ENCODE measurements at places on chromosomes 12 and 14. TPM values are rescaled to one million over a fixed set of nuclear protein-coding genes. Genes with fewer than 3 reads are reported as not detected.

The RPS6KA5 gene
- total RNA-seq = 3.4 TPM

The HSP90B1 gene
- total RNA-seq = 682 TPM

The RFX4 gene
- not detected for total RNA-seq

The P2RX4 gene
- total RNA-seq = 21.1 TPM

The GNPNAT1 gene
- 30.2 TPM for total RNA-seq

The RTRAF gene
- total RNA-seq = 185 TPM

The TROAP gene
- 8.0 TPM for total RNA-seq

The IL23A gene
- total RNA-seq = not detected

GRCh38 chr12:86122846-86123468 is 133.2 kb downstream of the MGAT4C start:
- H3K27ac ChIP-seq = no peak overlapping the region
- no peaks in the 10 kb centered on the region for H3K4me1 ChIP-seq
- no peak for DNase-seq
- no peaks in the 10 kb centered on the region for H3K36me3 ChIP-seq
- no peak overlapping the region for H3K4me3 ChIP-seq

- no peaks in the 10 kb centered on the region for H3K36me3 ChIP-seq
- no peaks in the 10 kb centered on the region for H3K27me3 ChIP-seq
- H3K4me1 ChIP-seq = peaks cover 29% of the 10 kb centered on the region
- DNase-seq = no peak
These were observed 180.5 kb upstream of the HMGA2 start for GRCh38 chr12:65643595-65644386.

- H3K27ac ChIP-seq = no peak overlapping the region
- DNase-seq = no peak
- H3K27me3 ChIP-seq = peaks cover 29% of the 10 kb centered on the region
- H3K4me3 ChIP-seq = no peak overlapping the region
- no peaks in the 10 kb centered on the region for H3K4me1 ChIP-seq
- no peaks in the 10 kb centered on the region for H3K36me3 ChIP-seq
These were observed 19.1 kb upstream of the DCP1B start for GRCh38 chr12:2023365-2023764.

DNA sequence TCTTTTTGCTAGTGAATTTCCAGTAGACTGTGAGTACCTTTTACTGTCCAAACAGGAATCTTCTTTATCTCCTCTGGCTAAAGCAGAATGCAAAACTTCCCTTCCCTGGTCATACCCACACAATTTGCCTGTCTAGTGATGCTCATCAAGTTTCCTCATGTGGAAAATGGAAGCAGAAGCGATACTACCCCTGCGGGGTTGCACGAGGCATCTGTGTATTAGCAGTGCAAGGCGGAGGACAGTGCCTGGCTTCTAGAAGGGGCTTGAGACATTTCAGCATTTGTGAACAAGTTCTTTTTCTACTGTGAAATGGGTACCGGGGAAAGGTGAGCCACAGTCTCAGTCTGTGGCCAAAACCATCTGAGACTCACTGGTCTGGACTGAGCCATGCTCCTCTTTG is 340.9 kb downstream of the AACS start:
- DNase-seq = no peak
- no peaks in the 10 kb centered on the region for H3K36me3 ChIP-seq
- no peak overlapping the region for H3K27ac ChIP-seq
- no peaks in the 10 kb centered on the region for H3K27me3 ChIP-seq

GRCh38 chr12:32039347-32039746 is 67.3 kb upstream of the BICD1 start:
- H3K4me3 ChIP-seq = no peak overlapping the region
- no peaks in the 10 kb centered on the region for H3K4me1 ChIP-seq
- H3K36me3 ChIP-seq = no peaks in the 10 kb centered on the region

DNA sequence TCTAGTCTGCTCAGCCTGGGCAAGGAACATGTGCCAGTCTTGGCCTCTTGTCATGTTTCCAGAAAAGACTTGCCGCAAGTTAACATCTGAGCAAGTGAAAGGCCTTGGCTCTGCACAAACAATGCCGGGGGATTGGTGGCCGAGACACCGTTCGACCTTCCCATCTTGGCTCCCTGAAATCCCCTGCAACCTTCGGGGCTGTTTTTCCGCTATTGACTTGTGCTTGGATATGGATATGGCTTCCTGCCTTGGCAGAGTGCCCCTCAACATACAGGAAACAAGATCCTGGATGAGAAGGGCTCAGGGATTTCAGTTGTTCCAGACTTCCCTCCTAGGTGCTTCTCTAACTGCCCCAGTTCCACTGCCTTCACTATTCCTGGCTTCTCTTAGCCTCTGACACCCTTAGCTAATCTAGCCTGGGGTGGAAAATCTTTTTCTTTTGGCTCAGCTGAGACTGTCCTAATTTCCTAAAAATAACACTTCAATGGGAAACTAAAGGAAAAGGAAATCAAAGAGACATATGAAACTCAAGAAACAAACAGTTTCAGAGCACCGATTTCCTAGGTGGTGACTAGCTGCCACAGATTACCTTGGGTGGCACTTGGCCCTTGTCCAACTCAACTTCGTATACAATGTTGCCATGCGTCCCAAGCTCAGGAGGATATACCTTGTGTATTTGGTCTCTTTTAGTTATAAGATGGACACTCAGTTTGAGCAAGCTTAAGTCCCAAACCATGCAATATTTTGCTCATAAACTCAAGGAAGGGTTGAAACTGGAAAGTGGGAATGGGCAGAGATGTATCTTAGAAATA is 33.9 kb downstream of the RDH12 start:
- no peak overlapping the region for H3K4me3 ChIP-seq
- H3K27me3 ChIP-seq = no peaks in the 10 kb centered on the region
- peaks cover 10% of the 10 kb centered on the region for H3K4me1 ChIP-seq
- DNase-seq = no peak

- no peak overlapping the region for H3K4me3 ChIP-seq
- no peaks in the 10 kb centered on the region for H3K36me3 ChIP-seq
- DNase-seq = no peak
- no peak overlapping the region for H3K27ac ChIP-seq
- peaks cover 8% of the 10 kb centered on the region for H3K27me3 ChIP-seq
- H3K4me1 ChIP-seq = peaks cover 31% of the 10 kb centered on the region
These were observed 43.9 kb downstream of the CCDC88C start for GRCh38 chr14:91373591-91374254.

GRCh38 chr12:6842075-6842474 is 1.4 kb downstream of the GNB3 start:
- no peaks in the 10 kb centered on the region for H3K27me3 ChIP-seq
- no peak overlapping the region for H3K27ac ChIP-seq
- H3K4me1 ChIP-seq = no peaks in the 10 kb centered on the region
- peaks cover 18% of the 10 kb centered on the region for H3K36me3 ChIP-seq
- no peak for DNase-seq

DNA sequence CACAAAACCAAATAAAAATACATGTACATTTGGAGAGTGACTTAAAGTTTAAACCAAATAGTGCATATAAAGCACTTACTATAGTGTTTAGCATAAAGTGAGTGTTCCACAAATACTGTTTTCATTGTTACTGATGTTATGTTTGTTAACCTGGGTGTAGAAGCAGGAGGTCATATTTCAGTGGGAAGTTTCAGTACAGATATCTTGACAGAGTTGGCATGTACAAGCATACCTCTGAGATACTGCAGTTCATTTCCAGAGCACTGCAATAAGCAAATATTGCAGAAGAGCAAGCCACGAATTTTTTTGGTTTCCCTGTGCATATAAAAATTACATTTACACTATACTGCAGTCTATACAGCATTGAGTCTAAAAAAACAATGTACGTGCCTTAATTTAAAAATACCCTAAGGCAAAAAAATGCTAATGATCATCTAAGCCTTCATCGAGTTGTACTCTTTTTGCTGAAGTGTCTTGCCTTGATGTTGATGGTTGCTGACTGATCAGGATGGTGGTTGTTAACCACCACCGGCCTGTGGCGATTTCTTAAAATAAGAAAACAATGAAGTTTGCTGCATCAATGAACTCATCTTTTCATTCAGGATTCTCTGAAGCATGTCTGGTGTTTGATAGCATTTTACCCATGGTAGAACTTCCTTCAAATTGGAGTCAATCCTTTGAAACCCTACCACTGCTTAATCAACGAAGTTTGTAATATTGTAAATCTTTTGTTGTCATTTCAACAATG is 361.1 kb upstream of the RPL10L start:
- no peak overlapping the region for H3K4me3 ChIP-seq
- H3K27me3 ChIP-seq = peaks cover 3% of the 10 kb centered on the region
- no peak for DNase-seq
- no peaks in the 10 kb centered on the region for H3K36me3 ChIP-seq
- no peak overlapping the region for H3K27ac ChIP-seq
- H3K4me1 ChIP-seq = no peaks in the 10 kb centered on the region

GRCh38 chr14:63941023-63941422 is 88.2 kb downstream of the SYNE2 start:
- DNase-seq = no peak
- H3K27me3 ChIP-seq = no peaks in the 10 kb centered on the region
- H3K36me3 ChIP-seq = no peaks in the 10 kb centered on the region
- no peak overlapping the region for H3K4me3 ChIP-seq

- H3K27me3 ChIP-seq = peaks cover 23% of the 10 kb centered on the region
- H3K4me3 ChIP-seq = no peak overlapping the region
- DNase-seq = no peak
These were observed 32.6 kb downstream of the P2RX7 start for GRCh38 chr12:121165316-121165715.

GRCh38 chr12:5429741-5430557 is 2.0 kb upstream of the NTF3 start:
- peaks cover 61% of the 10 kb centered on the region for H3K27me3 ChIP-seq
- peaks cover 24% of the 10 kb centered on the region for H3K4me1 ChIP-seq

DNA sequence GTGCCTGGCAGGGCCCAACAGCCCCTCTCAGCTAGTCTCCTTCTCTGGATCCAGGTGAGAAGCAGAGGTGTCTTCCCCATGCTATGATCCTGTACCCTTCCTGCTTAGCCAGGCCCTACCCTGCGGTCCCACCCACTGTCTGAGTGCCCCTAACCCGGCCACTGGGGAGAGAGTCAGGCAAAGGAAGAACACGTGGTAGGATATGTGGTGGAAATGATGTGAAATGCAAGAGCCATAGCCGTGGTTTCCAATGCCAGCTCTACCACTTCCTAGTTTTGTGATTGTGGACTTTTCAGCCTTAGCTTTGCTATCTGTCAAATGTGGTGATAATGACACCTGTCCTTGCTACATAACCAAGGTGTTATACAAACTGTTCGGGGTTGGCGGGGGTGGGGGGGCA is 15.8 kb downstream of the KRT2 start:
- no peak overlapping the region for H3K27ac ChIP-seq
- H3K27me3 ChIP-seq = peaks cover 59% of the 10 kb centered on the region
- no peaks in the 10 kb centered on the region for H3K4me1 ChIP-seq
- DNase-seq = peak; percentile 48
- no peaks in the 10 kb centered on the region for H3K36me3 ChIP-seq

- H3K36me3 ChIP-seq = peaks cover 1% of the 10 kb centered on the region
- H3K27me3 ChIP-seq = no peaks in the 10 kb centered on the region
- DNase-seq = no peak
- no peak overlapping the region for H3K4me3 ChIP-seq
These were observed 14.1 kb downstream of the SELPLG start for GRCh38 chr12:108619369-108620160.

- no peak for DNase-seq
- H3K4me1 ChIP-seq = peaks cover 41% of the 10 kb centered on the region
- H3K36me3 ChIP-seq = peaks cover 3% of the 10 kb centered on the region
- no peak overlapping the region for H3K4me3 ChIP-seq
- H3K27me3 ChIP-seq = no peaks in the 10 kb centered on the region
These were observed 93.4 kb downstream of the TSPAN9 start for GRCh38 chr12:3170423-3171194.

DNA sequence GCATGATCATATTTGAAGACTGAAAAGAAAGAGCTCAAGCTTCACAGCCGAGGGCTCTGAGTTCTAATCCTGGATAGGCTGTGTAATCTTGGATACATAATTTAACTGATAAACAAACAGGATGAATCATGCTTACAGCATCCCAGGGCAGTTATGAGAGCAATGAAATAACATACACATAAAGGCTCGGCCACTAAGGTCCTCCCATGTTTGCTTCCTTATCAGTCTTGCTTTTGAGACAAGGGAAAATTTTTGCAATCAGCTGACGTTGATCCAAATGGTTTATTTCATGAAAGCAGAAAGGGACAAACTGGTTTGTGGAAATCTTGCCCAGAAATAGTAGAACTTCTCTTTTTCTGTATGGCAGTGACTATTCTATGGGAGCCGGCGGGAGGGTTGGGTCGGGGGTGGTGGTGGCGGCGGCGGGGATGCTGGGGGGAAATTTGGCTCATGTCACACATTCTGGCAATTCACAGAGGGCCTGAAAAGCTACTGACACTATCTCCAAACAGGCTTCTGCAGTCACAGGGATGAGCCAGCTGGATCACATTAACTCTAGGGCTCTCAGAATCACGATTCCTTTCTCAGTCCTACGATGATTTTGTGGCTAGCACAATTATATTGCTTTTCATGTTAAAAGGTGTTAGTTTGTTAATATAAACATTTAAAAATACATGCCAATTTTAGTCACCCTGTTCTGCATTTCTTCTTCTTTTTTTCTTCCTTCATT is 124.5 kb downstream of the SLC8A3 start:
- no peak overlapping the region for H3K4me3 ChIP-seq
- H3K27me3 ChIP-seq = no peaks in the 10 kb centered on the region
- no peaks in the 10 kb centered on the region for H3K4me1 ChIP-seq
- H3K27ac ChIP-seq = no peak overlapping the region

GRCh38 chr12:71645268-71645667 is 18.4 kb downstream of the ZFC3H1 start:
- no peak overlapping the region for H3K4me3 ChIP-seq
- no peaks in the 10 kb centered on the region for H3K27me3 ChIP-seq
- H3K36me3 ChIP-seq = peaks cover 58% of the 10 kb centered on the region
- H3K27ac ChIP-seq = no peak overlapping the region
- peaks cover 10% of the 10 kb centered on the region for H3K4me1 ChIP-seq
- DNase-seq = no peak

GRCh38 chr14:104134061-104134965 is 4.1 kb upstream of the KIF26A start:
- H3K27ac ChIP-seq = no peak overlapping the region
- H3K36me3 ChIP-seq = peaks cover 1% of the 10 kb centered on the region
- peaks cover 17% of the 10 kb centered on the region for H3K4me1 ChIP-seq
- H3K27me3 ChIP-seq = peaks cover 36% of the 10 kb centered on the region
- no peak overlapping the region for H3K4me3 ChIP-seq
- no peak for DNase-seq

GRCh38 chr12:106248846-106249371 is 1.1 kb upstream of the CKAP4 start:
- peak; percentile 62 for DNase-seq
- H3K4me3 ChIP-seq = peak overlapping the region; percentile 77
- no peaks in the 10 kb centered on the region for H3K27me3 ChIP-seq
- peaks cover 2% of the 10 kb centered on the region for H3K36me3 ChIP-seq
- peak overlapping the region; percentile 88 for H3K27ac ChIP-seq

DNA sequence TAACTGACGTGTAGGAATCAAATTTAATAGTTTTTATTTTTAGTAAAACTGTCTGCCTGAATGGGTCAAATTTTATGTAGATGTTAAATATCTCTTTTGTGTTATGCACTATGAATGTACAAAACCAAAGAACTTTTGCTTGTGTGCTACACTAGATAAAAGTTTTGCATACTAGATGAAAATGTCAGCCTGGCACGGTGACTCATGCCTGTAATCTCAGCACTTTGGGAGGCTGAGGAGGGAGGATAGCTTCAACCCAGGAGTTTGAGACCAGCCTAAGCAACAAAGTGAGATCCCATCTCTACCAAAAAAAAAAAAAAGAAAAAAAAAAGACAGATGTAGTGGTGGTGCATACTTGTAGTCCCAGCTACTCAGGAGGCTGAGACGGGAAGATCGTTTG is 11.1 kb downstream of the AEBP2 start:
- peaks cover 35% of the 10 kb centered on the region for H3K4me1 ChIP-seq
- peaks cover 6% of the 10 kb centered on the region for H3K36me3 ChIP-seq
- no peak overlapping the region for H3K4me3 ChIP-seq
- no peak for DNase-seq

Data from osteocyte (in vitro differentiated cells).